Skin of body (tissue), 3 donors: ENCODE measurements at places on chromosomes 4 and X. TPM values are rescaled to one million over a fixed set of nuclear protein-coding genes. Genes with fewer than 3 reads are reported as not detected.

- peak; percentile 51 for DNase-seq
Observed at GRCh38 chr4:141473952-141474351, 162.4 kb upstream of the IL15 start.

The HELT gene
- total RNA-seq: 0.30 TPM

DNA sequence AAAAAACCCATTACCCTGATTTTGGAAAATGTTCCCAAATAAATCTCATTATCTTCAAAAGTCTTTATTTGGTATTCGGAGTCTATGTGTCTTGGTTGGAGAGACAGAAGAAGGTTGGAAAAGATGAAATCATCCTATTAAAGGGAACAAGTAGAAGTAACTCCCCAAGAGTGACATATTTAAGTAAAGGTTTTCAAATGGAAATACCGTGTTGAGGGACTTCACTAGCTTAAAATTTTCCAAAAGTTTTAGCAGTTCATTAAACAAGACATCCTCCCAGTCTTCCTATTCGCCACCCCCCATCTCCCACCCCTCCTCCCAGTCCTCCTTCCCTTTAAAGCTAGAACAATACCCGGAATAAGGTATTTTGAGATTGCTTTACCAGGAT, 62.7 kb upstream of the CCDC160 start:
- no peak for DNase-seq

DNA sequence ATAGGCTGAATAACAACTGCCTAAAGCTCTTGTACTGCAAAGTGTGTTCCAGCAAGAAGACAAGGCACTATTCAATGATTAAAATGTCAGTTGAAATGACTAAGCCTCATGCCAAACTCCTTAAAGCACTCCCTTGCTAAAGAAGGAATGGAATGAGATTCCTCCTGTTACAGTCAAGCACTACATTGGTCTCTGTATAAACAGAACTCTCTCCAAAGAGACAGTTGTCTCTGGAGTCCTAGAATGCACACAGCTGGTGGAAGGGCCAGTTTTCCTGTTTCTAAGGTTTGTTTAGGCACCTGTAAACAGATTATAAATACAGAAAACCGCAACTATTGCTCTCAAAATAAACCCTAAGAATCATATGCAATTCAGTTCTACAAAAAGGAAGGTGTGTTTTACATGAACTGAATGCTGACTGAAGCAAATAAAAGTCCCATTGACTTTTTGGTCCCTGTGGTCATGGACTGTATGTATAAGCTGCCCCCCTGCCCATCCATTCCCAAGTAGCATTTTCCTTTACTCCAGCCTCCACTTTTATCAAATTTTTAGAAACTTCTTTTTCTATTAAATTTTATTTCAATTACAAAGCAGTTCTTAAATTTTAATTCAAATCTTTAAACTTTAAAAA, 47.0 kb downstream of the FAT1 start:
- peak; percentile 33 for DNase-seq

DNA sequence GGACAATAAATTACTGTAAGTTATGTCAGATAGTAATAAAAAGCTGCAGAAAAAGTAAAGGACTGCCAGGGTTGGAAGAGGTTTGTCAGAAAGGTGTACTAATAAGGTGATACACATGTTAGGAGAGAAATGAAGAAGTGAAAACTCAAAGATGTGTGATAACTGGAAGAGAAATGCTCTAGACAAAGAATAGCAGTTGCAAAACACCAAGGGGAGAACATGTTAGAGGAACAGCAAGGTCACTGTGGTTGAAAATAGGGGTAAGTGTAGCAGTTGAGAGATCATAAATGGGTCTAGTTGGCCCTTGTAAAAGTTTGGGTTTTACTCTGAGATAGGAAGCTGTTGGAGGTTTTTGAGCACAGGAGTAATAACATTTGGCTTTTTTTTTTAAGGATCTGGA, 46.9 kb downstream of the HSPA4L start:
- DNase-seq: no peak

GRCh38 chrX:13742397-13743176, 8.0 kb downstream of the OFD1 start:
- DNase-seq: no peak

The FGF13 gene
- total RNA-seq: 15.4 TPM

- peak; percentile 4 for DNase-seq
Observed at GRCh38 chrX:63506320-63506719, 155.2 kb upstream of the SPIN4 start.

DNA sequence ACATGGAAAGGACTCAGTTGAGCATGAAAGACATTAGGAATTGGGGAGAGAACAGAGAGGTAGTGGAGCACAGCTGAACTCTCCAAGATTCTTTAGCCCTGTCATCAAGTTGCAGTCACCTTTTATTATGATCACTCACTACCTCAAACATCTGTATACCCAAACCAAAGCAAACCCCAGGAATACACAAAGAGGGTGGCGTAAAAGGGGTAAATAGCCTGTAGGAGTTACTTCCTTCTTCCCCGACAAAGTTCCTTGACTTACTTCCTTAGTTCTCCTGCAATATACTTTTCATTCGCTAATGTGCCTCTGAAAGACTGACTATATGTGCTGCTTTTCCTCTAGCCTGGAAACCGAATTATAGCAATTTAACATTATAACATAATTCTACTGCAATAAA, 159.9 kb downstream of the SPRY1 start:
- no peak for DNase-seq

The CENPE gene
- 14.0 TPM for total RNA-seq

DNA sequence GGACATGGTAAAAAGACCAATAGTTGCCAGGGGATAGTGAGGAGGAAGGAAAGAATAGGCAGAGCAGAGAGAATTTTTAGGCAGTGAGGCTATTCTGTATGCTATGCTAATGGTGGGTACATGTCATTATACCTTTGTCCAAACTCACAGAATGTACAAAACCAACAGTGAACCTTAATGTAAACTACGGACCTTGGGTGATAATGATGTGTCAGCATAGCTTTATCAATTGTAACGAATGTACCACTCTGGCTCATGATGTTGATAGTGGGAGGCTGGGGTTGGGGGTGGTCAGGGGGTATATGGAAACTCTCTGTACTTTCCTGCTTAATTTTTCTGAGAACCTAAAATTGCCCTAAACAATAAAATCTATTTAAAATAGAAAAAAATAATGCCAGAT, 37.7 kb upstream of the ACSL4 start:
- no peak for DNase-seq

DNA sequence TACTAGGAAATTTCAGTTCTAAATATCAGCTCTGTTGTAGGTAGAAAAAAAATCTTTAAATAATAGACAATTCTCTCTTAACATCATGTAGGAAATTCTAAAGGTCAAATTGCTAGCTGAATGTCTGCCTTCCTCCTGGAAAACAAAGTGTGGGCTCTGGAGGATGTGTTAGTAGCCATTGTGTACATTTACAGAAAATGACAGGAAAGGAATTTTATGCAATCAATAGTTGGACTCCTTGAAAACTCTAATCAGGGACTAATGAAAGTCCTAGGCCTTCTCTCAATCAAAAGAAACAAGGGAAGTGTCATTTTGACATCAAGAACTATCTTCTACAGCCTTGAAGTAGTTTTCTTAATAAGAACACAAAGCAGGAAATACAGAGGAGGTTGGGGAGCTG, 174.6 kb downstream of the ANKRD50 start:
- DNase-seq: no peak

- no peak for DNase-seq
Observed at GRCh38 chr4:133095591-133095990, 53.5 kb upstream of the PCDH10 start.

GRCh38 chrX:46811121-46811520, 25.7 kb upstream of the RP2 start:
- DNase-seq: no peak

DNA sequence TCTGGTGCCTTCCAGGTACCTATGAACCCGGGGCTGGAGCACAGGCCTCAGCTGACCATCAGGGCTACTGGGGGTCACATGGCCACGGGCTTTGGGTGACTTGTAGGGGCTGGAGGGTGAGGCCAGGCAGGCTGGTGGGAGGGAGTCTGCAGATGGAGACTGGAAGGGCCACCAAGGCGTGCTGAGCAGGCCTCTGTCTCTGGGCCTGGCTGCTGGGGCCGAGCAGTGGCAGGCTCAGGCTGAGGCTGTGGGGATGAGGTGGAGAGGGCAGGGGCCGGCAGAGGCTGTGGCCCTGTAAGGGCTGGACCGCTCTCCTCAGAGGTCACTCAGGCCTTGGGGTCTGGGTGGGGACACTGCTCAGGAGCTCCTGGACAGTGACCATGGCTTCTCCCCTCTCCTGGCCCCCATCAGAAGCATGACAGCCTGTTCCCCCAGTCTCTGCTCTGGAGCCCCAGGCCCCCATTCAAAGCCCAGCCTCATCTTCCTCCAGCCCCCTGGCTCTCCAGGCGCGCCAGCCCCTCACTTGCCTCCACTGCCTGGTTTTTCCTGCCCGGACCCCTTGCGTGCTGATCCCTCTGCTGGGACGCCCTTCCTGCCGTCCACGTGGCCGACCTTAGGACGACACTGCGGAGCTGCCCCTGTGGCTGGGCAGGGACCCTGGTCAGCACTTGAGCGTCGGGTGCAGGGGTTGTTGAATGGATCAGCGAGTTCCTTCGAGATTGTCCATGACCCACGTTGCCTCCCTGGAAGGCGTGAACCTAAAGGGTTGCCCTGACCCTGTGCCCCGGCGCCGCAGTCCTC, 11.1 kb upstream of the NAT8L start:
- no peak for DNase-seq

The GPR143 gene
- 1.6 TPM for total RNA-seq

The ETDB gene
- not detected for total RNA-seq

GRCh38 chr4:23938796-23939195, 48.9 kb upstream of the PPARGC1A start:
- no peak for DNase-seq
